ENCODE measurements at places on chromosomes 4 and X.
A peak's percentile ranks its signal among the peaks of the same experiment; 100 is the strongest.

DNA sequence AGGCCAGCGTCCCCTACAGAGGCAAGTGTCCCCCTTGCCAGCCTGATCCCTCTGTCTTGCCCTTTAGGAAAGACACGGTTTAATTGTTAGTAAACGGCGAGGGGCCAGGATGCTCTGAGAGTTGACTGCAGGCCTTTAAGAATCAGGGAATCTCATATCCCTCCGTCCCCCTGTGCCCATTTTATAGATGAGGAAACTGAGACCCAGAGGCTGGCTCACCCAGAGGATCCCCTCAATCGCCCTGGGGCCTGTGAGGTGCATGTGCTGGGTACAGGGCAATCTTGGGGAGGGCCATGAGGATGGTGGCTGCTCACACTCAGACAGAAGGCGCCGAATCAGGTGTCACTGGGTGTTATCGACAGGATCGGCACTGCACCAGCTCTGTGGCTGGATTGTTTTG lies 575 bp downstream of the ZNF185 start:
- DNase-seq: no peak

DNA sequence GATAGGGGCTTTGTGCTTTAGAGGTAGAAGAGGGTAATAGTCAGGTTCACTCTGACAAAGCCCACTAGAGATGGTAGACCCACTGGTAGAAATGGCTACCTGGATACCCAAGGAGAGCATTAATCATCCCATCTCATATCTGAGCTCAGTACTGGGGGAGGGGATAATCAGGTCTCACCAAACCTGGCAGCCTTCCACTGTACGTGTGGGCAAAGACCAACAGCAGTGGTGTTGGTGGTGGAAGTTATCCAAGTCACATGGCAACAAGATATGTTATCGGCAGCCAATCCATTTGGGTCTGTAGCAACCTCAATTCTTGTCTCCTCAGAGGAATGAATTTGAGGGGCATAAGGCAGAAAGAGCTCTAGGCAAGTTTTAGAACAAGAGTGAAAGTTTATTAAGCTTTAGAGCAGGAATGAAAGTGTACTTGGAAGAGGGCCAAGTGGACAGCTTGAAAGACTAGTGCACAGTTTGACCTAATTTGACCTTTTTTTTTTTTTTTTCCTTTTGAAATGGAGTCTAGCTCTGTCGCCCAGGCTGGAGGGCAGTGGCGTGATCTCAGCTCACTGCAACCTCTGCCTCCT lies 67.0 kb upstream of the CXCL13 start:
- DNase-seq: peak; percentile 23

GRCh38 chr4:81516241-81516640 lies 44.5 kb upstream of the RASGEF1B start:
- DNase-seq: peak; percentile 52

DNA sequence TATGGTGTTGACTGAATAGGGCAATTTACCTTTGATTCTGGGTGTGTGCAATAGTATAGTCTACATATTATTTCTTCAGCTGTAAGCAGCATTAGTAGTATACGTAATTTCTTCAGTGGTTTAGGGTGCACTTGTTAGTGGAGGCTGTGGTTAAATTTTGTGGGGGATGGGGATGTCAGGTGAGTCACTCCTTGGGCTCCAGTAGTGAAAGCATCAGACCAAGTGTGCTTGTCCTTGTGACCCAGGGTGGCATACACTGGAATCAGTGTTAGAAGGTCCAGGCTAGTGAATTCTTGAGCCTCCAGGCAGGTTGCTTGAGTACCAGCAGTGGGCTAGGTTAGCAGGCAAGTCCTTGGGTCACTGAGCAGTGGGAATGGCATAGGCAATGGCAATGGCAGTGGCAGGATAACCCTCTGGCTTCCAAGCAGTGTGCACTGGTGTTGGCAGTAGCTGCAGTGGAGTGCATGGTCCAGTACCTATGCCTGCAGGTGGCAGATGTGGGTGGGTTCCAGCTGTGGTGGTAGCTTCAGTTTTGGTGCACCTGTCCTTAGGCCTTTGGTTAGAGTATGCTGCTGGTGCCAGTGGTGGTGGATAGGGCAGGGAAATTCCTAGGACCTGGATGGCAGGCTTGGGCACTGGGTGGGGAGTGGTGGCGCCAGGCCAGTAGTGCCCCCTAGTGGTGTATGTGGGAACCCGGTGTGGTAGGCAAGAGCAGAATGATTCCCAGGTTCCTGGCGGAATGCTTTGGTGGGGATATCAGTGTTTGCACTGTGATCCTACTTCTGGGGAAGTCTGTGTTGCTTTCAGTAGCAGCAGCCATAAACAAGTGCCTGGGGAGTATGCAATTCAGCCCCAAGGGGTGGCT lies 531.0 kb downstream of the SMARCA1 start:
- no peak for DNase-seq

- peak; percentile 42 for DNase-seq
Measured at GRCh38 chrX:50072110-50072509, 128.7 kb downstream of the AKAP4 start.

DNA sequence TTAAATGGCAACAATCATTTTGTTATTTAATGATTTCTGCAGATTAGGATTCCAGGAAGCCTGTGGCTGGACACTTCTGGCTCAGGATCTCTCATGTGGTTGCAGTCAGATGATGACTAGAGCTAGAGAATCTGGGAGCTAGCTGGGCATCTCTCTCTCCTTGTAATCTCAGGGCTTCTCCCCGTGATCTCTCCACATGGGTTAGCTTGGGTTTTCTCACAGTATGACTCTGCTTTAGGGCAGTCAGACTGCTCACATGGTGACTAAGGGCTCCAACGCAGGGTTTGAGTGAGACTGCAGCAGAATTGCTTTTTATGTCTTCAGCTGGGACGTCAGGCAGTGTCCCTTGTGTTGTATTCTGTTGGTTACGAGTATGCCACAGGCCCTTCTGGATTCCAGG lies 361.4 kb downstream of the CBLL2 start:
- no peak for DNase-seq

DNA sequence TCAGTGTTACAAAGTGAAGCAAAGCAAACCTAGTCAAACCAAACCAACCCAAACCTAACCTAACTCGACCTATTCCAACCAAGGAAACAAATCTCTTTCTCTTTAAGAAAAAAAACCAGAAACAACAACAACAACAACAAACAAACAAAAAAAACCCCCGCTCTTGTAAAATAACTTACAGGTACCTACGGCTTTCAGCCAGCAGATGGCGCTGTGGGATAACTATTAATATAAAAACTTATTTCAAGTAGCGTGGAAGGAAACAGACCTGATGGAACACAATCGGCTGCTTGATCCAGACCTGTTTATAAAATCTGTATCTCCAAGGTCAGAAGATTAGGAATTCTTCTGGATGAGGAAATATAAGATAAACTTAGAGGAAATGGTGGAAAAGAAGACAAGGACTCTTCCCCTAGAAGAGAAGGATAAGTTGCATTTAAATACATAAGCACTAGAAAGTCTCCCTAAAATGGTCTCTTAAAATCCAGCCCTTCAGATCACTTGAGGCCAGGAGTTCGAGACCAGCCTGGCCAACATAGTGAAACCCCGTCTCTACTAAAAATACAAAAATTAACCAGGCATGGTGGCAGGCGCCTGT lies 34.4 kb upstream of the CDKL5 start:
- peak; percentile 72 for DNase-seq

GRCh38 chr4:82758701-82759685 lies 39.6 kb downstream of the SCD5 start:
- DNase-seq: no peak

GRCh38 chr4:162409048-162409447 lies 245.2 kb upstream of the FSTL5 start:
- no peak for DNase-seq

DNA sequence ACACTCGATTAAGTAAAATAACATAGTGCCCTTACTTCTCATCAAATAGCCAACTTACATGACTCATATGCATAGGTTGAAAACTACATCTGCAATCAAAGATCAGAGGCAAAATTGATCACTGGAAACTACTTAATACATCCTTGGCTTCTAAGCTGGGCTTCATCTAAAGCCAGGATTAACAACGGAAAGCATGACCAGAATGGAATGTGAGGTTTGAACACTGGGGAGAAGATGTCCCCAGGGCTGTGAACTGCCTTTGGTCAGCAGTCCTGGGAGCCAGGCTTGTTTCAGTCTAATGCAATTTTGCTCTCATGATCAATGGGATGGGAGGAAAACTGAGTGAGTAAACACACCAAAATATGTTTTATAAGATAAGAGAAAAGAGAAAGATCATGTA lies 192.5 kb upstream of the TTC29 start:
- no peak for DNase-seq

DNA sequence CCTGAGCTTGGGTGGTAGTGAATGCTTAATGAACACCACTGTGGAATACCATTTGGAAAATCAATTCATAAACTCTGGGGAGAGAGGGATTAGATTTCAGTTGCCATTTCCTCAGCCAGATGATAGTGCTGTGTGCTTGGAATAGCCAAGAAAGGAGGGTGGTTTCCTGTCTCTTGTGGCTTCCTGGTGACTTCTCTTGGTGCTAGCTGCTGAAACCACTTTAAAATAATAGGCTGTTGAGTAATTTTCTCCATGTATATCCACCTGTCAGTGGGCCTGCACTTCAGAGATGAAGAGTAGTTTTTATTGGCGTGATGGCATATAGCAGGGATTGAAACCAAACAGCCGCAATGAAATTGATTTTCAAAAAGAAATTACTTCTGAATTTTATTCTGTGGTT lies 11.8 kb downstream of the EDA start:
- DNase-seq: no peak

- no peak for DNase-seq
Measured at GRCh38 chr4:73763877-73764276, 23.5 kb downstream of the CXCL8 start.

DNA sequence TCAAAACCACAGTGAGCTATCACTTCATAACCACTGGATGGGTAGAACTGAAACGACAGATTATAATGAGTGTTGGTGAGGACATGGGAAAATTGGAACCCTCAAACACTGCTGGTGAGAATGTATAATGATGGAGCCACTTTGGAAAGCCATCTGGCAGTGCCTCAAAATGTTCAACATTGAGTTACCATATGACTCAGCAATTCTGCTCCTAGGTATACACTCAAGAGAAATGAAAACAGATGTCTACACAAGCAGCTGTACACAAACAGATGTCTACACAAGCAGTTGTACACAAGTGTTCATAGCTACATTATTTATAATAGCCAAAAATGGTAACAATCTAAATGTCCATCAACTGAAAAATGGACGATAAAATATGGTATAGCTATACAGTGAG lies 143.9 kb downstream of the PDGFRA start:
- DNase-seq: no peak

DNA sequence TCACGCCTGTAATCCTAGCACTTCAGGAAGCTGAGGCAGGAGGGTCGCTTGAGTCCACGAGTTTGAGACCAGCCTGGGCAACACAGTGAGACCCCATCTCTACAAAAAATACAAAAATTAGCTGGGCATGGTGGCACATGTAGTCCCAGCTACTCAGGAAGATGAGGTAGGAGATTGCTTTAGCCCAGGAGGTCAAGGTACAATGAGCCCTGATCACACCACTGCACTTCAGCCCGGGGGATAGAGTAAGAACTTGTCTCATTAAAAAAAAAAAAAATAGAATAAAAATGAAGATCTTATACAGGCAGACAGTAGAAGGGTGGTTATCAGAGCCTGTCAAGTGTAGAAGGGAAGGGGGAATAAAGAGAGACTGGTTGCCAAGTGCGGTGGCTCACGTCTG lies 116.9 kb downstream of the PDS5A start:
- no peak for DNase-seq

DNA sequence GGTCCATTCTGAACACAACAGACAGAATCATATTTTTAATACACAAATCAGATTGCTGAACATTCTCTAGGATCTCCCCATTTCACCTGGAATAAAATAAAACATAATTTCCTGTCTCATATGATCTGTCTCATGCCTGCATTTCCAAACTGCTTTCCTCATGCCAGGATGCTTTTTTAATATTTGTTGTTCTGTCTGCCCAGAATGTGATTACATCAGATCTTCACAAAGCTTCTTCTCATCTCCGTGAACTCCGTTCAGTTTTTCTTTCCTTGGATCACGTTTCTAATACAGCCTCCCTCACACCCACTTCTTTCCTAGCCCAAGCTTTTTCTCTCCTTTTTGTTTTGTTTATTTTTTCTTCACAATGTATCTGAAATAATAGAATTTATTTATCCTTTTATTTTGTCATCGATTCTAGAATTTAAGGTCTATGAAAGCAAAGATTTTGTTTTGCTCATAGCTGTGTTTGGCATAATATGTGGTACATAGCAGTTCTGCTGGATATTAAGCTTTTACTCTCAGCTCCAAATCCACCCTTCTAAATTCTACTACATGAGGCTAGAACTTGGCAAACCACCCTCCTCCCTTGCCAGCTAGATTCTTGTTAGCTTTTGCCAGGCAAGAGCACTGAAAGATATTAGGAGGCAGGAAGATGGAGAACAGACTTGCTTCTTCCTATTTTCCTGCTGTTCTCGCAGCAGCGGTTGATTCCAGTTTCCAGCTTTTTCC lies 165.5 kb upstream of the SLIT2 start:
- DNase-seq: no peak

DNA sequence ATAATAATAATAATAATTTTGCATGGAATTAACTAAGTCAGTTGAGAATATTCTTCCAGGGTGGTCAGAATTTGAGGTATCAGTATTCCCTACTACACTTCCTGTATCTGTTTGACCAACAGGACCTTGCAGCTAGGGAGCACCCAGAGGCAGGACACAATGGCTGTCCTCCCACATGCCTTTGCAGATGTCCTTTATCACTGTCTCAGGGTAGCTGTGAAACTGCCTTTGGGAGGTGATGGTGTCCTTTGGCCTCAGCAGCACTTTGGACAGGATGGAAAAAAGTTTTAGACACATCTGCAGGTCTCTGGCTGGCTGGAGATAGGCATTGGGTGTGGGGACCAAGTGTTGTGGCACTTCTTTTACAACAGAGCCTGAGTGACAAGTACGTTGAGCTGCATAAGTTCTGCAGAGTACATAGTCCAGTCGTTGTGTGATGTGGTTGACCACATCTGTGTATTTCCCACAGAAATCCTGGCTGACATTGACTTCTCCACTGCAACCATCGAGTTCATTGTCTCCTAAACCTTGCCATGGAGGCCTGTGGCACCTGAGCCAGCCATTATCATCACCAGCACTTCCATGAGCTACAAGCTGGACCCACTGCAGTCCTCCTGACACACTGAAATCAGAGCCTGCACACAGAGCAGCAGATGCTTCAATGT lies 19.1 kb upstream of the UBA6 start:
- DNase-seq: no peak
